ENCODE measurements at places on chromosomes 12 and 14. TPM values are rescaled to one million over a fixed set of nuclear protein-coding genes. Genes with fewer than 3 reads are reported as not detected.

Gene CORO1C
- total RNA-seq = 59.6 TPM

DNA sequence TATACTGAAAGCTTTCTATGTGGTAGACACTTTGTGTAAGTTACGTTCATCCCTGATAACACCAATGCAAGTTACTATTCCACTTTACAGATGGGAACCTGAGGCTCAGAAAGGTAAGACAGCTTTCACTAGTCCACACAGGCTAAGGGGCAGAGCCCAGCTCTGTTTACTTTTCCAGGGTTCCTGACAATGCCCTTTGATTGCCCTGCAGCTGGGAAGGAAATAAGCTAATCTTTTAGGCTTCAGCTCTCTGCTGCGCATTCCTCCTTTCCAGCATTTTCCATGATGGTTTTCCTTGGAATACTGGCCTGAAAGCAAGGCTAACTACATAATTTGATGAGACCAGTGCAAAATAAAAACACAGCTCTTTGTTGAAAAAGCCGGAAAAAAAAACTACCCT lies 185.7 kb upstream of the BTG1 start:
- H3K4me1 ChIP-seq = peaks cover 9% of the 10 kb centered on the region
- DNase-seq = no peak
- H3K27me3 ChIP-seq = no peaks in the 10 kb centered on the region
- no peak overlapping the region for H3K27ac ChIP-seq
- no peaks in the 10 kb centered on the region for H3K36me3 ChIP-seq

DNA sequence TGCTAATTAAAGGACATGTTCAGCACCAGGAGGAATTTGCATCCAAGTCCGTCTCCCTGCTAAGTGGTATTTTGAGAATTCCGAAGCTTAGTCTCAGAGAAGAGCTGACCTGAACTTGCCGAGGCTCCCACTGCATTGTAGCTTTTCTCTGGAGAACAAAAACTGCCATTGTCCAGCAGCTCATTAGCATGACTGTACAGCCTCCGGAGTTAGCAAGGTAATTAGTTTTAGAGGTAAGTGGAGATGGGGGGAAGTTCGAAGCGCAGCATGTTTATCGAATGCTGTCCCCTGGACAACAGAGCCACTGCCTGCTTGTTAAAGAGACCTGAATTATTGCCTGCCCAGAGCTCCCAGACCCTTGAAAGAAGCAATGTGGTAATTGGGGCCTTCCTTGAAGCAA lies 160.3 kb upstream of the PELI2 start:
- no peak overlapping the region for H3K4me3 ChIP-seq
- no peaks in the 10 kb centered on the region for H3K27me3 ChIP-seq
- H3K4me1 ChIP-seq = no peaks in the 10 kb centered on the region
- no peak for DNase-seq
- no peaks in the 10 kb centered on the region for H3K36me3 ChIP-seq
- H3K27ac ChIP-seq = no peak overlapping the region

DNA sequence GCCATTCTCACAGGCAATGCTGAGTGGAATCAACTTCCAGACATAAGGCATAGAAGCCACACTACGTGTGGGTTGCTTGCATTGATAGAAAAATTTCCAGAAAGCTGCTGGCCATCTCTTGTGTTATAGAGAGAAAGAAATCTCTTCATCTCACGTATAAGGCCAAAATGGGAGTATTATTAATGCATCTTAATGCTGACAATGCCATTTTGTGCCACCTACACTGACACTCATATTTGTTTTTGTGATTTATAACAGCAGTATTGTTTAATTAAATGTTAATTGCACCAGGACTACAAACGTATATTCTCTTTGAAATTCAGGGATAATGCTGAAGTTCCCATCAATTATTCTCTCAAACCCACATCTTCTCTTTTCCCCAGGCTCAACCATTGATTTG lies 56.1 kb upstream of the TMEM132D start:
- H3K36me3 ChIP-seq = no peaks in the 10 kb centered on the region
- H3K4me1 ChIP-seq = no peaks in the 10 kb centered on the region
- H3K27me3 ChIP-seq = peaks cover 26% of the 10 kb centered on the region
- no peak overlapping the region for H3K4me3 ChIP-seq
- no peak overlapping the region for H3K27ac ChIP-seq
- no peak for DNase-seq

Gene CCDC196
- total RNA-seq = not detected

Gene GPD1
- 9.0 TPM for total RNA-seq

- no peak overlapping the region for H3K4me3 ChIP-seq
- no peak for DNase-seq
- peaks cover 81% of the 10 kb centered on the region for H3K4me1 ChIP-seq
- no peaks in the 10 kb centered on the region for H3K36me3 ChIP-seq
- H3K27me3 ChIP-seq = no peaks in the 10 kb centered on the region
- H3K27ac ChIP-seq = peak overlapping the region; percentile 32
These were observed 363.0 kb upstream of the FKBP4 start for GRCh38 chr12:2431810-2432209.

Gene RNFT2
- 0.66 TPM for total RNA-seq

Gene LRTM2
- total RNA-seq = not detected

Gene KRT77
- not detected for total RNA-seq

- no peak for DNase-seq
- H3K27ac ChIP-seq = no peak overlapping the region
- no peak overlapping the region for H3K4me3 ChIP-seq
- peaks cover 44% of the 10 kb centered on the region for H3K4me1 ChIP-seq
- H3K36me3 ChIP-seq = peaks cover 21% of the 10 kb centered on the region
These were observed 52.1 kb downstream of the RIN3 start for GRCh38 chr14:92565718-92566115.

GRCh38 chr12:53042607-53043454 lies 7.0 kb upstream of the TNS2 start:
- H3K4me3 ChIP-seq = no peak overlapping the region
- peaks cover 29% of the 10 kb centered on the region for H3K36me3 ChIP-seq
- peaks cover 67% of the 10 kb centered on the region for H3K4me1 ChIP-seq
- peak overlapping the region; percentile 100 for H3K27ac ChIP-seq
- no peak for DNase-seq
- no peaks in the 10 kb centered on the region for H3K27me3 ChIP-seq

Gene WDR89
- total RNA-seq = 6.3 TPM

Gene RNASE7
- not detected for total RNA-seq

GRCh38 chr12:9951026-9951675 lies 19.0 kb upstream of the CLEC2A start:
- H3K27me3 ChIP-seq = no peaks in the 10 kb centered on the region
- no peaks in the 10 kb centered on the region for H3K36me3 ChIP-seq
- H3K4me1 ChIP-seq = no peaks in the 10 kb centered on the region
- no peak overlapping the region for H3K4me3 ChIP-seq
- no peak overlapping the region for H3K27ac ChIP-seq
- no peak for DNase-seq

DNA sequence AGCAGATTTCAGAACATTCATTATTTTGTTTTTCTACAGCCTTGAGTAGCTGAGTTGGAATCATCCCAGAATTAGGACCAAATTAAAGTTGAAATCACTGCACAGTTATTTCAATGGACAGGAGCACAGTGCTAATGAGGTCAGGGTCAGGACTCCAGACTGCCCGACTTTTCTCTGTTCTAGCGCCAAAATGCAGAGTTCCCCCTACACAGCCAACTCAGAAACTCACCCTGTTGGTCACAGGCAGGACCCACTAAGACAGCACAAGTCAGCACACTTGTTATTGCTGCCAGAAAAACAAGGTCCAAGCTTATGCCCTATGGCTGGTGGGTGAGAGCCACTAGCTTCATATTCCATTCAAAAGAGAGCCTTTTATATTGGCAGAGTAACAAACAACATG lies 198.1 kb upstream of the KRR1 start:
- no peak overlapping the region for H3K4me3 ChIP-seq
- no peaks in the 10 kb centered on the region for H3K27me3 ChIP-seq
- peaks cover 76% of the 10 kb centered on the region for H3K4me1 ChIP-seq
- H3K27ac ChIP-seq = peak overlapping the region; percentile 13
- DNase-seq = no peak

Gene AKAP5
- total RNA-seq = 0.19 TPM

Gene TBPL2
- not detected for total RNA-seq

DNA sequence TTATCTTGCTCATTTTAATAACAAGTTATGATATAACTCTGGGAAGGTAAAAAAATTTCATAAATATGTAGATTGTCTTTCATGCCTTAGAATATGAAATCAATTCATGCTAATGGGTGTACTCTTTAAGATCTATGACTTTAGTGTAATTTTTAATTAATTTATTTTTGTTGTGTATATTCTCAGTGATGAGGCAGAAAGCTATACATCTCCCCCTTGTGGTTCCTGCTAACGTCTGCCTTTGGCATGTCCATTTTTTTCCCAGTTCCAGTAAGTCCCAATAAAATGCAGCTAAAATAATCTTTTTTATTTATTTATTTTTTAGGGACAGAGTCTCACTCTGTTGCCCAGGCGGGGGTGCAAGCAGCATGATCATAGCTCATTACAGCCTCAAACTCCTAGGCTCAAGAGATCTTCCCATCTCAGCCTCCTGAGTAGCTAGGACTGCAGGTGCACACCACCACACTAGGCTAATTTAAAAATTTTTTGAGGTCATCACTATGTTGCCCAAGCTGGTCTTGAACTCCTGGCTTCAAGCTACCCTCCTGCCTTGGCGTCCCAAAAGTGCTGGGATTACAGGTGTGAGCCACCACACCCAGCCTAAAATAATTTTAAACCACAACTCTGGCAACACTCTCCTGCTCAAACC lies 3.3 kb upstream of the CHURC1 start:
- no peaks in the 10 kb centered on the region for H3K36me3 ChIP-seq
- peaks cover 22% of the 10 kb centered on the region for H3K4me1 ChIP-seq
- no peak for DNase-seq
- H3K27ac ChIP-seq = no peak overlapping the region

DNA sequence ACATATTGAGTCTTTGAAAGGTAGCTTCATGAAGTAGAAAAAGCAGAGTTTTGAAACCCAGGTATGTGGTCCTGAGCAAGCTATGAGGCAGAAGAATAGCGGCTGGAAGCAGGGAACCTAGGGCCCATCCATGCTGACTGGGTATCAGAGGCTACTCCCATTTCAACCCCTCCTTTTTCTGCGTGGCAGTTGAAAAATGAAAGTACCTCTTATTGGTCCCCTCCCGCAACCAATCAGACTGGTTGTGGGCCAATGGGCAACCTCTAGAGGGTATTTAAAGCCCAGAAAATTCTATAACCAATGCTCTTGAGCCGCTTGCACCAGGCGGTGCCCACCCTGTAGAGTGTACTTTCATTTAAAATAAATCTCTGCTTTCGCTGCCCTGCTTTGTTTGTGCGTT lies 1.6 kb upstream of the SNRPF start:
- no peaks in the 10 kb centered on the region for H3K27me3 ChIP-seq
- DNase-seq = no peak
- H3K4me1 ChIP-seq = peaks cover 35% of the 10 kb centered on the region
- peaks cover 13% of the 10 kb centered on the region for H3K36me3 ChIP-seq

- peaks cover 8% of the 10 kb centered on the region for H3K4me1 ChIP-seq
- no peaks in the 10 kb centered on the region for H3K27me3 ChIP-seq
- no peak for DNase-seq
- H3K4me3 ChIP-seq = no peak overlapping the region
These were observed 6.5 kb upstream of the TMEM119 start for GRCh38 chr12:108604208-108604941.

DNA sequence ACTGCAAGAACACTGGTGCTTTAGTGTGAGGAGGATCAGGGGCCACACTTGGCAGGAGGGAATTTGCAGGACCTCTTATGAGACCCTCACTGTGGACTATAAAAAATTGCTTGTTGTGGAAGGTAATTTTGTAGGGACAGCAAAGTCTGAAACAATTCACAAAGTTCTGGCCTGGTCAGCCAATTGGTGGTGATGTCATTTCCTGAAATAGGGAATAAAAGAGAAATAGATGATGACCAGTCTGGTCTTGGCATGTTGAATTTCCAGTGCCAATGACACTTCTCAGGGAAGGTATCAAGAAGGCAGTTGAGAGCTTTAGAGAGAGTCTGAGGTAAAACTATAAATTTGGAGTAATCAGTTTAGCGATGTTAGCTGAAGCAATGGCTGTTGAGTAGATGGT lies 129.3 kb upstream of the LMNTD1 start:
- H3K4me3 ChIP-seq = no peak overlapping the region
- no peak for DNase-seq
- H3K27me3 ChIP-seq = peaks cover 5% of the 10 kb centered on the region
- H3K36me3 ChIP-seq = no peaks in the 10 kb centered on the region

GRCh38 chr12:98256830-98257229 lies 258.6 kb upstream of the TMPO start:
- H3K27me3 ChIP-seq = no peaks in the 10 kb centered on the region
- H3K27ac ChIP-seq = no peak overlapping the region
- no peaks in the 10 kb centered on the region for H3K36me3 ChIP-seq

Measured in left ventricle myocardium inferior (tissue), 1 donor.